ENCODE measurements at places on chromosomes 6 and 20.

DNA sequence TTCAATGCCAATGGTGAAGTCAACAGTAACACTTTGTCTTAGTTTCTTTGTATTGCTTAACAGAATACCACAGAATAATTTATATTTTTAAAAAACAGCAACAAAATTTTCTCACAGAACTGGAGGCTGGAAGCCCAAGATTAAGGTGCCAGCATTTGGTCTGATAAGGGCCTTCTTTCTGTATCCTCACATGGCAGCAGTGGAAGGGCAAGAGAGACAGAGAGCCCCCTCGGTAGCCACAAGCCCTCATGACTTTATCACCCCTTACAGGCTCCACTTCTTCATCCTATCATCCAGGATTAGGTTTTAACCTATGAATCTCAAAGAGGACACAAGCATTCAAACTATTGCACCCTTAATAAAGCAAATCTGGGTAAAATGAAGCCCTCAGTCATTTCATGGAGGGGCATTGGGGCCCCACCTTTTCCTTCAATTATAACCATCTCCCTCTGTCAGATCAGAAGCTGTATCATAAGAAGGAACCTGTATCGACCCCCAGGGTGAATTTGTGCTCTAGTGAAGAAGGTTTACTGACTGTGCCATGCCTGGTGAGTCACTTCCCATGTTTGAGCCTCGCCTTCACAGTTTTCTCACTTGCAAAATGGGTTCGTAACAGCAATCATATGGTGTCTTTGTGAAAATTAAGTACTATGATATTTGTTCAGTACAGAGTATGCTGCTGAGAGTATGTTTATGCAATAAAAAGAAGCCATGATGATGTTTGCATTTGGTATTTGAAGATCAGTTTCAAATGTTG is 178.2 kb downstream of the LRFN2 start:
- no peak for DNase-seq

DNA sequence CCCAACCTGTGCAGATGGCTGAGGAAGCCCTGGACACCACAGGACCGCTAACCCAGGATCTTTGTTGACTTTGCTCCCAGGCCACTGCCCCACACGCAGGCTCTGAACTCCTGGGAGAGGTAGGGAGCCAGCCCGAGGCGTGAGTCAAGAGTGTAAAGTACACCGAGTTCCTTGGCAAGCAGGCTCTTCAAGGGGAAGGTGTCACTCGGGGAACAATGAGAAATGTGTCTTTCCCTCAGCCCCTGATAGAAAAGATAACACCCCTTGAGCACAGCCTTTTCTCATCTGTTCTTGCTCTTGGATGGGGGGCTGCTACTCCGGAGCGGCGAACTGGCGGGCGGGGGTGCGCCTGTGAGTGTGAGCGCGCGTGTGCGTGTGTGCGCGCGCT is 472 bp upstream of the EDN3 start:
- DNase-seq, result no peak

- peak; percentile 83 for DNase-seq
Measured at GRCh38 chr6:139587469-139587868, 213.0 kb upstream of the CITED2 start.

DNA sequence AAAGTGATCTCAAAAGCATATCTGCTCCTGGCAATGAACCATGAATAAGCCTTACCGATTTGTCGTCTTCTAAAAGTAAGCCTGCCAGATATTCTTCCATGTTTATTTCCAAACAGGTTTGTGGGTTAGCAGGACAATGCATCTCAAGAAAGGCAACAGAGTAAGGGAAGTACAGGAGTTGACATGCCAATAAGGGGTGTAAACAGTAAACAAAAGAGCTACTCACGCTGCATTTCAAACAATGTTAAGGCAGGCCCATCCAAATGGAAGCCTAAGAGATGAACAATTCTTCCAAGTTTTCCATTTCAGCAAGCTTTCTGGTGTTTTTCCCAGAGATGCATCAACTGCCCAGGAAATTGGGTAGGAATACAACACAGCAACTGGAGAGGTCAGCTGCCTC is 27.8 kb upstream of the CRIP3 start:
- DNase-seq, result no peak

- peak; percentile 6 for DNase-seq
Measured at GRCh38 chr20:26218301-26218700, 521.6 kb upstream of the ZNF337 start.

DNA sequence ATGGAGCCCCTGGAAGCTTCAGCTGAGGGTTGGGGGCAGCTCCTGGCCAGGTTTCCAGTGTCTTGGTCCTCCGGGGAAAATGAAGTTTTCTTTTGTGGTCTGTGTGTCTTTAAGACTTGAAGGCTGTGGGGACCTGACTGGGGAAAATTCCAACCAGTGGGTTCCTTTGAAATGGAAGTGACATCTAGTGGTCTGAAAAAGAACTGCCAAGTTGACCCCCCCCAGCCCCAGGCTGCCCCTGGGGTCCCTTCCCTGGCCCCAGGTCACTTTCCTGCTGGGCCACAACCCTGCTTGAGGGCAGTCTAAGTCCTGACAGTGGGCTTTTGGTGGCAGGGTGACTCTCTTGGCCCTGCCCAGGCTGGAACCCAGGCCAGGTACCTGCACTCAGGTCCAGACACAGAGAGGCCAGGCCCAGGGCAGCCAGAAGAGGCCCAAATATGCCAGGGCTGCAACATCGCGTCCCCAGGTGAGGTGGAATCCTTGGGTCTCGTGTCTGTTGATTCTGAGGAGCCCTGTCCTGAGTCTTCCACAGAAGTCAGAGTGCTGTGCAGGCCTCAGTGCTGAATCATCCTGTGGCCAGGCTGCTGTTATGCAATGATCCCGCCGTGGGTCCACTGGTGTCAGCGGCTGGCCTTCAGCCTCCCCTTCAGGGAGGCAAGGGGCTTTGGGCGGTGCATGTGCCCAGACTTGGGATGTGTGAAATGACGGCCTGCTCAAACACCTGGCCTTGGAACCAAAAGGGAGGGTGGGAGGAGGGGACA is 68.4 kb downstream of the VEGFA start:
- peak; percentile 91 for DNase-seq

GRCh38 chr6:1832844-1833787 is 223.4 kb downstream of the FOXC1 start:
- no peak for DNase-seq

DNA sequence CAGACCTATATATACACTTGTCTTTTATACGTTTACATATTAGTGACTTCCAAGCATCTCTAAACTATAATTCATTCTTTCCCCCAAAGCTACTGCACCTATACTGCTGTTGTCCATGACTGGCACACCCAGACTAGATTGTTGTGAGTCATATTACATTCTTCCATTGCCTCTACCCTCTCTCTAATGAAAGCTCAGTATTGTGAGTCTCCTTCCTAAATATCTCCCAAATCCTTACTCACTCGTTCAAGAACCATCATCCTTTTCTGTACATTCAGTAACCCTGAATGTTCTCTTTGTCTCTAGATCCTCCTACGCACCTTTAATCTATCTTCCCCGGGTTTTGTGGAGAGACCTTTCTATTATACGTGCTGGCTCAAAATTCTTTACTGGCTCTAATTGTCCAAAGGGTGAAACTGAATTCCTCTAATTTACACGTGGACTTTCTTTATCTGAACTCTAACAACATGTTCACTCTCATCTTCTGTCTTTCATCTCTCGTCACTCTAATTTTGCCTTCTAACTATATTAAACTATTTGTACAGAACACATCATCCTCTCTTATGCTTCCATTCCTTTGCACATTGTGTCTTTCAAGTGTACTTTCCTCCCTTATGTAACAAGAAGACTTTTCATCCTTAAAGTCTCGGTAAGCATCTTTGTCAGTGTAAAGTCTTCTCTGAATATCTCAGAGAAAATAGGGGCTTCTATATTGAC is 109.3 kb downstream of the IBTK start:
- no peak for DNase-seq

DNA sequence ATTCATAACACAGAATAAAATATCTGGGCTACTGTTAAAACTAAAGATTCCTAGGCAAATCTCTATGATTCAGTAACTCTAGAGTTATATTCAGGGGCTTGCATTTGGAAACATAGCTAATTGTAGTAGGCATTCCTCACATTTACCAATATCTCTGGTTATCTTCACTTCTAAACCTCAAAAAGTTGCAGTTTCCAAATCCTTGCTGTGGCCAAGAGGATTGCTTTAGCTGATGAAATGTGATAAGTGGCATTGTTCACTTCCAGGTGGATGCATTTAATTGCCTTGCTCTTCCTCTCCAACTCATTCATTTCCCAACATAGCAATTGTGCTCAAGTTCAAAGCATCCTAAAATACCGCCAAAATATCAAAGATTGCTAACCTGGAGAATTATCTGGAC is 246.6 kb downstream of the GRIK2 start:
- DNase-seq, result no peak

- DNase-seq, result no peak
Measured at GRCh38 chr20:58565461-58566175, 50.4 kb upstream of the APCDD1L start.

All from GM03348 (cell line).